ENCODE measurements at places on chromosomes 7 and 10.

DNA sequence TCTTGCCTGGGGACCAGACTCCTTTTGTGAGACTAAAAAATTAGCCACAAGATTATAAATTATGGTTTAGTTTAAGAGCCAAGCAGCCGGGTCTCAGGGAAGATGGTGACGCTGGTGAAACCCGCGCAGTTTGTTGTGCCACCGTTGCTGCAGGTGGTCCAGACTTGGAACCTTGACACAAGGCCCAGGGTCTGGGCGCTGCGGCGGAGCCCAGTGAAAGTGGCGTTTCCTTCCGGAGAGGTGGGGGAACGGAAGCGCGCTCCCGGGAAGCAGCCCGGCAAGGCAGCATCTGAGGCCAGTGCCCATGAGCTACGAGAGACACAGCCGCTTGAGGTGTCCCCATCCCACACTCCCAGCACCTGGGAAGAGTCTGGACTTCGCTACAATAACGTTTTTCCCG is 131.6 kb downstream of the SKIDA1 start:
- no peak for DNase-seq

DNA sequence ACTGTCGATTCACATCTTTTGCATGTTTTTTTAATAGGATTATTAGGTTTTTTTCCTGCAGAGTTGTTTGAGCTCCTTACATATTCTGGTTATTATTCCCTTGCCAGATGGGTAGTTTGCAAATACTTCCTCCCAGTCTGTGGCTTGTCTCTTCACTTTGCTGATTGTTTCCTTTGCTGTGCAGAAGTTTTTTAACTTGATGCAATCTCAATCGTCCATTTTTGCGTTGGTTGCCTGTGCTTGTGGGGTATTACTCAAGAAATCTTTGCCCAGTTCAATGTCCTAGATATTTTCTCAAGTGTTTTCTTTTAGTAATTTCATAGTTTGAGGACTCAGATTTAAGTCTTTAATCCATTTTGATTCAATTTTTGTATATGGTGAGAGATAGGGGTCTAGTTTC is 95.4 kb downstream of the TBXAS1 start:
- no peak for DNase-seq

- no peak for DNase-seq
These were observed 3.8 kb downstream of the CYP3A43 start for GRCh38 chr7:99831595-99831994.

- no peak for DNase-seq
These were observed 13.6 kb downstream of the TTYH3 start for GRCh38 chr7:2645274-2645868.

- peak; percentile 50 for DNase-seq
These were observed 134.8 kb upstream of the KIF5B start for GRCh38 chr10:32190890-32191491.

- DNase-seq = no peak
These were observed 6.2 kb downstream of the REEP3 start for GRCh38 chr10:63527401-63527800.

- DNase-seq = no peak
These were observed 238.1 kb upstream of the ZWINT start for GRCh38 chr10:56599201-56599600.

- DNase-seq = no peak
These were observed 337.2 kb upstream of the LRGUK start for GRCh38 chr7:133789974-133790373.

DNA sequence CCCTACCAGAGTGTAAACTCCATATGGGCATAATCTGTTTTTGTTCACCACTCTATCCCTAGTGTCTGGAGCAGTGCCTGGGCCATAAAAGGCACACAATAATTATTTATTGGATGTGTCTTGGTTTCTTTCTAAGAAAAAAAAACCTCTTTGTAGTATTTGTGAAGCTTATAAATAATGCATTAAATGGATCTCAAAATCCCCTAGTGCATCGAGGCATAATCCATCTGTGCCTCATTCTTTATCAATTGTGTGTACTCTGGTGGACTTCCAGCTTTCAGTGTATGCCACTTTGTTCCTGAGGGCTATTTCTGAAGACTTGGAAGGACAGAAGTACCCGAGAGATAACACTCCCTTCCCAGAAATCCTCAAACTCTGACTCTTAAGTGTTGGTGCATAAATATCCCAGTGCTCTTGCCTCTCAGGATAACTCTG is 255.0 kb upstream of the PHYHIPL start:
- no peak for DNase-seq

GRCh38 chr7:146131701-146132100 is 15.1 kb downstream of the CNTNAP2 start:
- DNase-seq = no peak

- no peak for DNase-seq
These were observed 100.0 kb downstream of the MTERF1 start for GRCh38 chr7:91780521-91780920.

- peak; percentile 49 for DNase-seq
These were observed 1.2 kb downstream of the CASD1 start for GRCh38 chr7:94510582-94511496.

GRCh38 chr7:73526896-73527821 is 5.1 kb upstream of the BAZ1B start:
- DNase-seq = no peak

GRCh38 chr10:104447331-104447730 is 93.7 kb downstream of the CFAP58 start:
- DNase-seq = no peak

- no peak for DNase-seq
These were observed 6.8 kb upstream of the MYOZ1 start for GRCh38 chr10:73647875-73648651.

- no peak for DNase-seq
These were observed 153.0 kb downstream of the GRK5 start for GRCh38 chr10:119360181-119360921.

DNA sequence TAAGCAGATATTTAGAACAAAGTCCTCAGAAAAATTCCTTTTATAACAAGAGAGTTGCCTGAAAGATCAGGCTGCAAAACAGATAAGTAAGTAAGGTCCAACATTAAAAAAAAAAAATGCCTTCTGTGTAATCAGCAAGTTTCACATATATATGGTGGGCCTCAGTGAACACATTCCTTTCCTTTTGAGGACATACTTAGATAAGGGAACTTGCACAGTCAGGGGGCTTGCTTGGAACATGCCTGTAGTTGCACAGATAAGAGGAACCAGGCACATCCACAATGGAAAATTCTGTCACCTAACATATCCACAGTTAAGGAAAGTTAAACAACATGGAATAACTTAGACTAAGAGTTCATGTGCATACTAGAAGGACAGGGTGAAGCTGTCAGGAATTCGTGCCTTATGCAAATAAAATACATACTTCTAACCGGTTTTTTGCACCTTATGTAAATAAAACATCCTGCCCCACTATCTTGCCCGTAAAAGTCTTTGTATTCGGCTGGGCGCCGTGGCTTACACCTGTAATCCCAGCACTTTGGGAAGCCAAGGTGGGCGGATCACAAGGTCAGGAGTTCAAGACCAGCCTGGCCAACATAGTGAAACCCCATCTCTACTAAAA is 257.3 kb downstream of the ZNF33B start:
- DNase-seq = no peak

DNA sequence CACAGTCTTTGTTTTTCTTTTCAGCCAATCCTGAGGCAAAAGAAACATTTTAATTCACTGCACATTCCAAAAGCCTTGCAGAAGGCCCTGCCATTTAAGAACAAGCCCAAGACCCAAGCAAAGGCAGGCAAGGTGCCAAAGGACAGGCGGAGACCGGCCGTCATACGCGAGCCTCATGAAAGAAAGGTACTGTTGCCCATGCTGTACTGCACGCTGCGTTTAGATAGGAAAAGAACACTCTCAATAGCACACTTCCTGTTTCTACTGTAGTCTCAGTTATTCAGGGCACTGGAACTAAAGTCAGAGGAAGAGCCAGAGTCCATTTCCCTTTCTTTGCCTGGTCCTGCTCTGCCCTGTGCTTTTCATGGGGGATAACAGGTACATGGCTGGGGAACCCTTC is 47.6 kb downstream of the BMS1 start:
- no peak for DNase-seq

DNA sequence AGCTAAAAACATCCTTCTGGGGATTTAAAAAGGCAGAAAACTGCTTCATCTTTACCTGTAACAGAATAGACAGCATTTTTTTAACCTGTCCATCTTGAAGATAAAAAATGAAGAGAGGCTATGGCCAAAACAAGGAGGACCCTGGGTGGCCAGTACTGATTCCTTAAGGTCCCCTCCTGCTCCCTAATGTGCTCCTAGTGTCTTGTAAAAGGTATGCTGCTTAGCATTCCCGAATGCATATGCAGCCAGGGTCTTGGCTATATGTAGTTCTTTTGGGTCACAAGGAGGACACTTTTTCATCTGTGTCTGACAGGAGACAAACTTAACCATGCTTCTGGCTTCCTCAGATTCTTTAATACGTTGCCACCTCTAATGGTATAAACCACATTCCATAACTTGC is 93.9 kb upstream of the SLC13A1 start:
- DNase-seq = no peak

- no peak for DNase-seq
These were observed 113.5 kb downstream of the SMURF1 start for GRCh38 chr7:99030457-99030856.

DNA sequence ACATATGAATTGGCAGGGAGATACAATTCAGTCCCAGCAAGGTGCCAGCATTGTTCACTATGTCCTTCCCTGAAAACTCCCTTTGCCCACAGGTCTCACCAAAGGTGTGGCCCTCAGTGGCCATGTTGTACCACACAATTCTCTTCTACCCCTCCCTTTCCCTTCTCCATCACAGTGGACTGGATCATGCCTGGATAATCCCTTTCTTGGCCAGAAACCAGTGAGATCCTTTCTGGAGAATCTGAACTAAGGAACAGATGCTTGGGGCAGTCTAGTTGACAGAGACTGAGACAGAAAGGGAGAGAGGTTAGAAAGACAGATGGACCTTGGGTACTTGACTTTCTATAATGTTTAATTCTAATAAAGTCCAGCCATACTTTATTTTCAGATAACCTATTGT is 9.5 kb downstream of the NMT2 start:
- DNase-seq = no peak

GRCh38 chr10:34297541-34298345 is 517.4 kb downstream of the PARD3 start:
- DNase-seq = no peak

- DNase-seq = no peak
These were observed 64.9 kb downstream of the INSIG1 start for GRCh38 chr7:155362380-155363145.

- no peak for DNase-seq
These were observed 182.4 kb downstream of the PTEN start for GRCh38 chr10:88045656-88046415.

DNA sequence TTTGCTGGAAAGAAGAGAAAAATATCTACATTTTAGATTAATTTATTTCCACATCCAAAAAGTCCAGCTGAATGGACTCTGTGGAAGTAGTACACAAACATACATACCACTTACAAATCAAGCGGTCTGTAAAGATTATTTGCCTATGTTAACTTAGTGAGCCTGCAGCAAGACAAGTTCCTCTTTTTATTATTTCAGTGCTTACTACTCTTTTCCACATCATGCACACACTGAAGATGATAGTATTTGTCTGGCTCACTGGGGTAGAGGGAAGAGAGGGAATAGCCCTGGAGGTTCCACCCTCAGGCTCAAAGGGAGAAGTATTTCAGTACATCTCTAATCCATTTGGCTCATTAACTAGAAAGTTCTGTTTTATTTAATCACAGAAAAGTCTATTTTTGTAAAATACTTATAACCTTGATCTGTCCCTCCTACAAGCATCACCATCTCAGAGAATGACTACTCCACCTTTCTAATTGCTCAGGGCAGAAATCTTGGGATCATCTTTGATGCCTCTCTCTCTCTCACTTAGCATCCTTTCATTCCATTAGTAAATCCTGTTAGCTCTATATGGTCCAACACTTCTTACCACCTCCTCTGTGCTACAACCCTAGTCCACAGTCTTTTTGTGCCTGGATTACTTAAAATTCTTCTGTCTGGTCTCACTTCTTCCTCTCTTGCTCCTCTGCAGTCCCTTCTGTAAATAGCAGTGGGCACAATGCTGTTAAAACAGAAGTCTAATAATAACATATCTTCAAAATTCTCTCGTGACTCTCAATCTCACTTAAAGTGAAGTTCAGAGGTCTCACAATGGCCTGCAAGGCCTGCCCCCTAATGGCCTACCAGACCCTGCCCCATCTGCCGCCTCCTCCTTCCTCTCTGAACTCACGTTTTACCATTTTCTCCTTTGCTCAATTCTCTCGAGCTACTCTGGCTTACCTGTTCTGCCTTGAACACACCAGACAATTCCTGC is 64.3 kb upstream of the CCDC6 start:
- DNase-seq = no peak

- DNase-seq = no peak
These were observed 962 bp downstream of the ZKSCAN1 start for GRCh38 chr7:100016215-100016901.

- no peak for DNase-seq
These were observed 18.5 kb downstream of the PRKCQ start for GRCh38 chr10:6561552-6561951.

DNA sequence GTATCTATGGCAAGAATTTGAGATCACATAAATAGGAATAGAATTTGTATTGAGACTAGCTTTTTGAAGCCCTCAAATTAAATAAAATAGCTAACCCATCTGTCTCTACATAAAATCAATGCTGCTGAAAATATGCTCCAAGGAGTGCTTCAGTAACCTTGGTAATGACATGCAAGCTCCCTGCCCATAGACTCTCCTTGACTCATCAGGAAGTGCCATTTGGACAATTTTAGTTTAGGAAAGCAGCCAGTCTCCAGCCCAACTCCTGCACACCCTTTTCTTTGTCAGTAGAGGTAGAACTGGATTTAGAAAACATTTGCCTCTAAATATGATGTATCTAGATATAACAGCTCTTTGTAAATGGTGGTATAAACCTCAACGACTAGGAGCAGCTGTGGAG is 69.9 kb upstream of the PTPRZ1 start:
- DNase-seq = no peak

- no peak for DNase-seq
These were observed 59.3 kb downstream of the C10orf105 start for GRCh38 chr10:71660313-71660712.

- no peak for DNase-seq
These were observed 434.7 kb downstream of the TNS3 start for GRCh38 chr7:47147213-47147631.

DNA sequence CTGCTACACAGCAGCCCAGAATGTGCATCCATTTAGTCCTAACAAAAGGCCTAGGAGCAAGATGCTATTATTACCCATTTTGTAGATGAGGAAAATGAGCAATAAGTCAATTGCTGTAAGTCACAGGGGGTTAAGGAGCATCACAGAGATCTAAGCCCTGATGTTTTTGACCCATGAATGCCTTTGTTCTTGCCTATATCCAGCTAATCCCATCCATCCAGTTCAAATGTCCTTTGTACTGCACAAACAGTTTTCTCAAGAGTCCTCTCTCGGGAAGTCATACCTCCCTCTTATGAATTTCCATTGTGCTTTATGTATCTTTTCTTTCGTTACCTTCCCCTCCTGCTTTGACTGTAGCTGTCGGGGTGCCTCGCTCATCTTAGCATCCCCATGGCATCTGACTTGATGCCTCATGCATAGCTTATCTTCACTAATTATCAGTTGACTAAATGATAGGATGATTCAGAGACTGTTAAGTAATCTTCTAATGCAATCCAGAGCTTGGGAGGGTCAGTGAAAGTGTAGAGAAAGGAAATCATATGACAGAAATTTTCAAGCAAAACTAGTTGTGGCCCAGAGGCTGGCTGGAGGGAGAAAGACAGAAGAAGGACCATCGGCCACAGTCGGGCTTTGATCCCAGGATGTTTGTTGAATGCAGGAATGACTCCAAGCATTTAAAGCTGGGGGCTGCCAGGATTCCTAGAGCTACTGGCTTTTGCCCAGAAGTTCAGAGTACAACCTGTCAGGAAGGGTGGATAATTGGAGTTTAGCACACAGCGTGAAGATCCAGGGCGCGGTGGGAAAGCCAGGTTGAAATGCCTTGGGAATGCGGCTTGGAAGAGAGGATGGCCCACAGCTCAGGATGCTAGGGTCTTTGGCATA is 23.5 kb downstream of the BLVRA start:
- no peak for DNase-seq

All from NCI-H1694 (cell line).